ENCODE measurements at places on chromosomes 5 and 9. TPM values are rescaled to one million over a fixed set of nuclear protein-coding genes. Genes with fewer than 3 reads are reported as not detected.

DNA sequence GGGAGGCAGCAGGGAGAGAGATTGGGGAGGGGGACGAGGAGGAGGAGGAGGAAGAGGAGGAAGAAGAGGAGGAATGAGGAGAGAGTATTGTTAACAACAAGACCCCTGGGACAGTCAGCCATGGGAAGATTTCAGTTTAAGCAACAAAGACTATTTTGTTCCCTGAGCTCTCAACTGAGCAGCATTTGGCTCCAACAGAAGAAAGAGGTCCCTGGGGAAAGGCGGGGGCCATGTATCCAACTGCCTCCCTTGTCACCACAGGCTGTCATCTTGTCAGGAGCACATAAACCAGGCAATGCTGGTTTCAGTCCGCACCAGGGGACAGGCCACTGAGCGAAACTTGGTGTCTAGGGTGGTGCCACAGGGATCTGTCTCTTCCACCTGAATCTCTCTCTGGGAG lies 316.1 kb downstream of the TLE1 start:
- DNase-seq, result no peak

GRCh38 chr5:68745448-68745847 lies 348.4 kb upstream of the SLC30A5 start:
- DNase-seq, result peak; percentile 39

GRCh38 chr5:150065346-150065745 lies 21.0 kb downstream of the CSF1R start:
- no peak for DNase-seq

DNA sequence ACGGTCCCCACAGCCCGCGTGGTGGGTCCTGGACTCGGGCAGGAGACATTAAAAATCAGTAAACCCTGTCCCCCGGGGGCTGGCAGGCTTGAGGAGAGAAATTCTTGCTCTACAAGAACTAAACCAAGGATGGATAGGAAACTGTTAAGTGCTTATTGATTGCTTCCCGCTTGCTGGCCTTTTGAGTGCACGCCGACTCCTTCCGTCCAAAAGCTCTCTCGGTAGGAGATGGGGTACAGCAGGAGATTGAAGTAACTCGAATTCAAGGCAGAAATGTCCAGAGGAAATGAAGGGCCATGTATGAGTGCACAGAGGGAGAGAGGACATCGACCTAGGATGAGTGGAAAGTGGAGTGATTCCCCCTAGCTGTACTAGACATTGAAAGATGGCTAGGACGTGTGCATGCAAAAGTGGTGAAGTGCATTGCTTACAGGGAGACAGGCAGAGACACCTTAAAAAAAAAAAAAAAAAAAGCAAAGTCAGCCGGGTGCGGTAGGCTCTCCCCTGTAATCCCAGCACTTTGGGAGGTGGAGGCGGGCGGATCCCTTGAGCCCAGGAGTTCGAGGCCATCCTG lies 923 bp downstream of the RECK start:
- no peak for DNase-seq

DNA sequence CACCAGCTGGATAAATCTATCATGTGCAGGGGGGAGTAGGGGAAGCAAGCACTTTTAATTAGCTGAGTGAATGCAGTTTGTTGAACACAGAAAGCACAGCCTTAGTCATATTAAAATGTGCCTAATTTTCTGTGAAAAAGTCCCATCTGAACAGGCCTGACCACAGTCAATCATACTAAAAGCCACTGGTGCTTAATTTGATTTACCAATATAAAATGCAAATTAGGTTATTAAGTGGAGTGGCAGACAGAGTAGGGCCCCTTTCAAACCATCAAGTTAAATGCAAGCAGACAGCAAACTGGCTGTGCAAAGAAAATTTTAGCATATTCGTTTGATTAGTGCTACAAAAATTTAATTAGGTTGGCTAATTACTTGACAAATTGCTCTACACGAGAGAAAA lies 176.1 kb downstream of the ISL1 start:
- no peak for DNase-seq

GRCh38 chr9:78707080-78707479 lies 410.2 kb downstream of the PSAT1 start:
- no peak for DNase-seq

The DDX4 gene
- polyA plus RNA-seq, result not detected

The OR1Q1 gene
- polyA plus RNA-seq, result not detected

The C9orf50 gene
- polyA plus RNA-seq, result 1.4 TPM

The ADGRD2 gene
- polyA plus RNA-seq, result not detected

The IFNK gene
- not detected for polyA plus RNA-seq

The TTC33 gene
- polyA plus RNA-seq, result 34.2 TPM
